ENCODE measurements at places on chromosomes 6 and 20.

GRCh38 chr6:38715016-38715689 lies at the start of gene DNAH8:
Gene DNAH8, plus strand, starts transcription at chr6:38715311. Its CDS starts 7,499 bp downstream, at chr6:38722810.
- DNase-seq = peak; percentile 27

GRCh38 chr6:128494440-128494839 lies 26.0 kb downstream of the PTPRK start:
- DNase-seq = no peak

GRCh38 chr20:3174442-3175261 lies 1.3 kb upstream of the LZTS3 start:
- no peak for DNase-seq

DNA sequence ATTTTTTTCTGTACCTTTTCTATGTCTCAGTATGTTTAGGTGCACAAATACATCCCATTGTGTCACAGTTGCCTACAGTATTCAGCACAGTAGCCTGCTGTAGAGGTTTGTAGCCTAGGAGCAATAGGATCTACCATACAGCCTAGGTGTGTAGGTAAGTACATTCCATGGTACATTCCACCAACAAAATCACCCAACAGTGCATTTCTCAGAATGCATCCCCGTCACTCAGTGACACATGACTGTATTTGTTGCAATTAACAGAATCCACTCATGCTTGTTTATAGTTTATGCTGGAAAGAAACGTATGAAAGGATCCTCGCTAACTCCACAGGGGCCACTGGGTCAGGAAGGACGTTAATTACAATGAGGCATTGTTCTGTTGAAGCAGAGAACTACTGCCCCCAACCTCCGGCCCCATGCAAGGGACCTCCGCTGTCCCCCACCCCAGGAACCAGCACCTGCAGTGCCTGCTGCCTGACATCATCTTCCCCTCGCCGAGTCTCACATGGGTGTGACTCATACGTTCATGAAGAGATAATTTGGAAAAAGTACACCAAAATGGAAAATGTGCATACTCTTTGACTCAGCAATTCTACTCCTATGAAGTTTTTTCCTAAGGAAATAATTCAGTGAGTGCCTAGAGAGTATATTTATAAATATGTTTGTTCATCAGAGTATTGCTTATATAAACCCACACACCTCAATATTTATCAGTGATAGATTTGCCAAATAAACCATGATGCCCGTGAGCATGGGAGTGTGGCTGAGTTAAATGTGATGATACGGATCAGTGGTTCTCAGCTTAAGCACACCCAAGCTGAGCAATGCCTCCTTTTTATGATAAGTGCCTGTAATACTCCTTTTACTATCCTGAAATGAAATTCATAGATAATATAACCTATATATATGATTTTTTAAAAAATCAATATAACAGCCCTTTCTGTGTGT lies 156.4 kb upstream of the ECI2 start:
- DNase-seq = no peak

DNA sequence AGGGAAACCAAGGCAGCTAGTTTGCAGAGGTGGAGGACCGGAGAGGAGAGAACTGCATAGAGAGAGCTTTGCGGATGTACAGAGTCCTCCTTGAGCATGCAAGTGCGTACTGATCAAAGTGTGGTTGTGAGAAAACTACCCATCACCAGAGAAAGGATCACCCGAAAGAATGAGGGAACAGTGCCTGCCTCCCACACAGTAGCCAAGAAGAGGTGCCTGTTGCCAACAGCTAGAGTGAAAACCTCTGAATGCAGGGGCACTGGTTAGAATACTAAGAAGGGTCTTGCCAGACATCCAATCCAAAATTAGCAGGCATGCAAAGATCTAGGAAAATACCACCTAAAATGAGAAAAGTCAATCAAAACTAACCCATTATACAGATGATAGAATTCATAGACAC lies 166.6 kb upstream of the AKAP12 start:
- DNase-seq = no peak
